Naive thymus-derived CD4-positive, alpha-beta T cell (primary cell): ENCODE measurements at places on chromosomes 13 and 19. TPM values are rescaled to one million over a fixed set of nuclear protein-coding genes. Genes with fewer than 3 reads are reported as not detected.

KPTN gene
- 8.1 TPM for polyA plus RNA-seq

TMPRSS9 gene
- not detected for polyA plus RNA-seq

POU4F1 gene
- not detected for polyA plus RNA-seq

CYP4F11 gene
- not detected for polyA plus RNA-seq

FAM83E gene
- polyA plus RNA-seq = 0.66 TPM

ZNF583 gene
- 20.1 TPM for polyA plus RNA-seq

ZNF507 gene
- polyA plus RNA-seq = 11.2 TPM

LILRB4 gene
- not detected for polyA plus RNA-seq

PRTN3 gene
- not detected for polyA plus RNA-seq

FIZ1 gene
- polyA plus RNA-seq = 6.5 TPM

UQCRFS1 gene
- polyA plus RNA-seq = 65.9 TPM

CLEC17A gene
- polyA plus RNA-seq = 0.13 TPM

UGGT2 gene
- not detected for polyA plus RNA-seq

CASP14 gene
- not detected for polyA plus RNA-seq

LILRA2 gene
- polyA plus RNA-seq = 0.38 TPM

FFAR3 gene
- polyA plus RNA-seq = not detected

CD33 gene
- polyA plus RNA-seq = not detected

FCGBP gene
- 0.57 TPM for polyA plus RNA-seq

CDX2 gene
- polyA plus RNA-seq = not detected

ZNF320 gene
- polyA plus RNA-seq = 7.1 TPM

OR7A17 gene
- not detected for polyA plus RNA-seq

SPART gene
- 59.1 TPM for polyA plus RNA-seq

NPAS1 gene
- polyA plus RNA-seq = 0.58 TPM

TUBB4A gene
- polyA plus RNA-seq = 1.5 TPM

DIRAS1 gene
- not detected for polyA plus RNA-seq

ZNF709 gene
- polyA plus RNA-seq = 2.0 TPM

FAM216B gene
- not detected for polyA plus RNA-seq

PCP2 gene
- polyA plus RNA-seq = not detected

ZNF444 gene
- polyA plus RNA-seq = 15.9 TPM

ZNF235 gene
- 4.3 TPM for polyA plus RNA-seq

COMP gene
- not detected for polyA plus RNA-seq

ZNF471 gene
- 1.1 TPM for polyA plus RNA-seq

ZNF667 gene
- 2.3 TPM for polyA plus RNA-seq

TMEM238 gene
- polyA plus RNA-seq = 0.71 TPM

SIGLEC5 gene
- not detected for polyA plus RNA-seq

CEBPG gene
- 7.9 TPM for polyA plus RNA-seq

ZNF610 gene
- polyA plus RNA-seq = 2.0 TPM

PRRG2 gene
- polyA plus RNA-seq = 0.30 TPM

S1PR5 gene
- 0.53 TPM for polyA plus RNA-seq

MAP4K1 gene
- polyA plus RNA-seq = 120 TPM

CGB5 gene
- not detected for polyA plus RNA-seq
